SJSA1 (cell line): ENCODE measurements at places on chromosomes 6 and 20. TPM values are rescaled to one million over a fixed set of nuclear protein-coding genes. Genes with fewer than 3 reads are reported as not detected.
A peak's percentile ranks its signal among the peaks of the same experiment; 100 is the strongest.

- H3K36me3 ChIP-seq: no peaks in the 10 kb centered on the region
- H3K27me3 ChIP-seq: no peaks in the 10 kb centered on the region
- no peak overlapping the region for H3K27ac ChIP-seq
- no peak overlapping the region for H3K4me3 ChIP-seq
- no peak for DNase-seq
- H3K4me1 ChIP-seq: no peaks in the 10 kb centered on the region
Observed at GRCh38 chr20:9353916-9354276, 160.5 kb upstream of the LAMP5 start.

DNA sequence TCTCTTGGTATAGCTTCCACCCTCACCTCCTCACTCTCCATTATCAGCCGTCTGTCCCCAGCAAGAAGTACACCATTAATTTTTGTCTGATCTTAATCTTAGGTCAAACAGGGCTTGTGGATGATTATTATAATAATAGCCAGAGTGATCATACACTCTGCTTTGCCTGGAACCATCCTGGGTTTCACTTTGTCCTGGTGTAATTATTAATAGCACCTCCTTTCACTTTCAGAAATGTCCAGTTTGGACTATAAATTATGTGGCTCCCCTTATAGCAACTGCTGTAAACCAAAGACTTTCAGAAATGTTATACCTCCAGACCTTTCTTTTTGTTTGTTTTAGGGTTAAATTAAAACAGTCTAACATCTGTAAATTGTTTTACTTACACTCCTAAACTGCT lies 951 bp upstream of the TRIM31 start:
- H3K27ac ChIP-seq: no peak overlapping the region
- no peak for DNase-seq
- H3K4me1 ChIP-seq: peaks cover under 1% of the 10 kb centered on the region
- no peak overlapping the region for H3K4me3 ChIP-seq

DNA sequence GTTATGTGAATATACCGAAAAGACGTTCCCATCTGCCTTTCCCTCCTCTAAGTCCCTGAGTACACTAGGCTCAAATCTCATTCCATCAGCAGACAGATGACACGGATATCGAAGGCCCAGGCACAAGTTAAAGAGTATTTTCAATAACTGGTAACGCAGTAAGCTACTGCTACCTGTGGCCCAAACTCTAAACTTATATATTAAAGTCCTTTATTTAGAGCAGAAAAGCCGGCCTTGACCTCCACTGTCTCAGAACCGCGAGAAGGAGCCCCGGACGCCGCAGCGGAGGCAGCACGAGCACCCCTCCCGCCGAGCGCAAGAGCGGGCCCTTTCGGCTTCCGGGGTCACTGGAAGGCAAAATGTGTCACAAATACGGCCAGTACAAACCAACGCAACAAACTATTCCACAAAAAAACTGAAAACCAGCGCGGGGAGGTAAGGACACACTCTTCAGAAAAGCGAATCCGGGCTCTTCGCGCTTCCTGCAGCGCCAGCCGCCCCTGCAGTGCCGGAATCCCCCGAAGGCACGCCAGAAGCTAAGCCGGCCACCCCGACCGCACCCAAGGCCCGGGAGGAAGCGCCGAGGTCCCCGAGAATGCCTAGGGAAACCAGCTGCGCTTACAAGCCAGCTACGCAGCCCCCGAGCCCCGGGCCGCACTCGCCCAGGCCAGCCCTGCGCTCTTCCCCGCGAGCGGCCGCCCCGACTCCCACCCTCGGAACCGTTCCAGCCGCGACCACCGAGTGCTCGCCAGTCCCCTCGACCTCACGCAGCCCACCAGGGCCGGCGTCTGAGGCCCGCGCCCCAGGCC lies 681 bp downstream of the DIDO1 start:
- H3K27me3 ChIP-seq: no peaks in the 10 kb centered on the region
- peaks cover 66% of the 10 kb centered on the region for H3K4me1 ChIP-seq
- DNase-seq: no peak
- H3K36me3 ChIP-seq: peaks cover 26% of the 10 kb centered on the region
- peak overlapping the region; percentile 92 for H3K4me3 ChIP-seq

GRCh38 chr20:47262008-47262364 lies 94.5 kb downstream of the ZMYND8 start:
- no peak overlapping the region for H3K4me3 ChIP-seq
- DNase-seq: no peak
- no peaks in the 10 kb centered on the region for H3K27me3 ChIP-seq
- H3K27ac ChIP-seq: no peak overlapping the region
- peaks cover 30% of the 10 kb centered on the region for H3K4me1 ChIP-seq

GRCh38 chr6:4717124-4717523 lies 59.1 kb upstream of the CDYL start:
- no peaks in the 10 kb centered on the region for H3K27me3 ChIP-seq
- H3K4me3 ChIP-seq: no peak overlapping the region
- no peaks in the 10 kb centered on the region for H3K4me1 ChIP-seq
- H3K27ac ChIP-seq: no peak overlapping the region
- no peaks in the 10 kb centered on the region for H3K36me3 ChIP-seq

- no peak overlapping the region for H3K4me3 ChIP-seq
- no peaks in the 10 kb centered on the region for H3K27me3 ChIP-seq
- no peak for DNase-seq
- no peaks in the 10 kb centered on the region for H3K36me3 ChIP-seq
- no peak overlapping the region for H3K27ac ChIP-seq
Observed at GRCh38 chr6:156392648-156393047, 384.5 kb upstream of the ARID1B start.

DNA sequence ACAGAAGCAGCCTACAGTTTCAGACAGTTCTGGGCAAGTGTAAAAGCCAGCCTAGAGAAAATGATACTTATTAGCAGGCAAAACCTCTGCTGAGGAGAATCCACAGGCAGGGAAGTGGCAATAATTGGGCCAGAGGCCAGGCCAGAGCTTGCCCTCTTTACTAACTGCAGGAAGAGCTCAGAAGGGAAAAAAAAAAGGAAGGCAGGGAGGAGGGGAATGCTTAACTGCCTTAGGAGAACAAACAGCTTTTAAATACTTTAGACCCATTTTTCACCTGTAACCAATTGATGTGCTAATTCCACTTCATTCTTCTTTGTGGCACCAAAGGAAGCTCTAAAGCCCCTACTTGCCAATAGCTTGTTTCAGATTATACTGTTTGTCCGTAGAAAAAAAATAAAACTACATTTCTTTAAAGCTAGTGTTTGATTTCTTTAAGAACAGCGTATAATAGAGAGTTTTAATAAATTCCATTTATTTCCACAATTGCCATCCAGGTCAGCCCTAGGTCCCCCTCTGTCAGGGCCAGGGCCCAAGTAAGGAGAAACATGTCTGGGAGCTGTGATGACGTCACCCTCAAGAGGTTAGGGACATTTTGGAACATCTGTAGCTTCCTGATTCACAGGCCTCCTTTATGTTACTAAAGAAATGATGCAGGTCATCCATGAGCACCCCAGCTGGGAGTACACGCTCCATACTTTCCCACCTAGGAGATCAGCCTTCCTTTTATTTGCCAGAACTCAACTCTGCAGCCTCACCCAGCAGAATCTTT lies 384.3 kb downstream of the CDC5L start:
- no peaks in the 10 kb centered on the region for H3K4me1 ChIP-seq
- H3K36me3 ChIP-seq: no peaks in the 10 kb centered on the region
- no peak overlapping the region for H3K27ac ChIP-seq
- no peak for DNase-seq
- no peaks in the 10 kb centered on the region for H3K27me3 ChIP-seq

GRCh38 chr6:159126590-159126989 lies 42.6 kb upstream of the FNDC1 start:
- H3K4me1 ChIP-seq: peaks cover 20% of the 10 kb centered on the region
- no peaks in the 10 kb centered on the region; the same call in 1 of the 2 replicates for H3K27me3 ChIP-seq
- H3K4me3 ChIP-seq: no peak overlapping the region

- H3K4me3 ChIP-seq: no peak overlapping the region
- no peaks in the 10 kb centered on the region for H3K4me1 ChIP-seq
- no peak overlapping the region for H3K27ac ChIP-seq
- H3K27me3 ChIP-seq: no peaks in the 10 kb centered on the region
- no peaks in the 10 kb centered on the region for H3K36me3 ChIP-seq
Observed at GRCh38 chr6:74642101-74642500, 563.8 kb downstream of the COL12A1 start.

The GNMT gene
- total RNA-seq: 0.58 TPM in 1 of 2 replicates, not detected in the other

The ACTL10 gene
- not detected in 2 replicates for total RNA-seq

DNA sequence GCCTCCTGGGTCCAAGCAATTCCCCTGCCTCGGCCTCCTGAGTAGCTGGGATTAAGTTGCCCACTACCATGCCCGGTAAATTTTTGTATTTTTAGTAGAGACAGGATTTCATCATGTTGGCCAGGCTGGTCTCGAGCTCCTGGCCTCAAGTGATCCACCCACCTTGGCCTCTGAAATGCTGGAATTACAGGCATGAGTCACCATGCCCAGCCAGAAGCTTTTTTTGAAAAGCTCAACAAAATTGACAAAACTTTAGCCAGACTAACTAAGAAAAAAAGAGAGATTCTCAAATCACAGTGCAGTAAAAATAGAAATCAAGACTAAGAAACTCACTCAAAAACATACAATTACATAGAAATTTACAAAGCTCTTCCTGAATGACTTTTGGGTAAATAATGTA lies 420.6 kb downstream of the COL12A1 start:
- H3K4me3 ChIP-seq: no peak overlapping the region
- no peak overlapping the region for H3K27ac ChIP-seq

- H3K27ac ChIP-seq: no peak overlapping the region
- no peak overlapping the region for H3K4me3 ChIP-seq
- no peak for DNase-seq
- H3K27me3 ChIP-seq: no peaks in the 10 kb centered on the region
- no peaks in the 10 kb centered on the region for H3K4me1 ChIP-seq
Observed at GRCh38 chr6:96604420-96604819, 41.5 kb downstream of the FHL5 start.

DNA sequence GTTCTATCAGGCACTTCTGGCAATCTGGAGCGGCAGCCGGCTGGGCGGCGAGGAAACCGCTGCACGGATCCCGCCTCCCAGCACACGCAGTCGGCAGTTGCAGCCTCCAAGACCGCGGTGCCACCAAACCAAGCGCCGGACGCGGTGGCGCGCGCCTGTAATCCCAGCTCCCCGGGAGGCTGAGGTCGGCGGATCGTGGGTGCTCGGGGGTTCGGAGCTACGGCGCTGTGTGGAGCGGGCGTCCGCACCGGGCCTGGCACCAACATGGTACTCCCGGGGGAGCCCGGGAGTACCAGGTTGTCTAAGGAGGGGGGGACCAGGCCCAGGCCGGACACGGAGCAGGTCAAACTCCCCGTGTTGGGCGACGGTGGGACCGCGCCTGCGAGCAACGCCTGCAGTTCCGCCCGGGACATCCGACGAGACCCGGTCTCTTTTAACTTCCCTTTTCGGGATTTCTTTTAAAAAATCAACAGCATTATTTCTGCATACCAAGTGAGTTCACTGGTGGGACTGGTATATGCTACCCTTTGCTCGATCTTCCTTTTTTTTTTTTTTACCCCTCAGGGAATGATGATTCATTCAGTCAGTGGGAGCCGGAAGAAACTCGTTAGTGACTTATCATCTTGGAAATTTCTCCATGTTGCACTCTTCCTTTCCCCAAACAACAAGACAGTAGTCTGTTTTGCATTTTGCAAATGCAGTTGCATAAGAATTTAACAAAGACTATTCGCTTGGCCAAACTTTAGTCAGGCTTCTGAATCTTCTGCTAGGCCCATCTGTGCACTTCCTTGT lies 27.6 kb downstream of the ZNF311 start:
- DNase-seq: no peak
- peaks cover 13% of the 10 kb centered on the region for H3K4me1 ChIP-seq
- no peaks in the 10 kb centered on the region for H3K36me3 ChIP-seq
- no peak overlapping the region; the same call in 1 of the 2 replicates for H3K27ac ChIP-seq
- H3K4me3 ChIP-seq: no peak overlapping the region

DNA sequence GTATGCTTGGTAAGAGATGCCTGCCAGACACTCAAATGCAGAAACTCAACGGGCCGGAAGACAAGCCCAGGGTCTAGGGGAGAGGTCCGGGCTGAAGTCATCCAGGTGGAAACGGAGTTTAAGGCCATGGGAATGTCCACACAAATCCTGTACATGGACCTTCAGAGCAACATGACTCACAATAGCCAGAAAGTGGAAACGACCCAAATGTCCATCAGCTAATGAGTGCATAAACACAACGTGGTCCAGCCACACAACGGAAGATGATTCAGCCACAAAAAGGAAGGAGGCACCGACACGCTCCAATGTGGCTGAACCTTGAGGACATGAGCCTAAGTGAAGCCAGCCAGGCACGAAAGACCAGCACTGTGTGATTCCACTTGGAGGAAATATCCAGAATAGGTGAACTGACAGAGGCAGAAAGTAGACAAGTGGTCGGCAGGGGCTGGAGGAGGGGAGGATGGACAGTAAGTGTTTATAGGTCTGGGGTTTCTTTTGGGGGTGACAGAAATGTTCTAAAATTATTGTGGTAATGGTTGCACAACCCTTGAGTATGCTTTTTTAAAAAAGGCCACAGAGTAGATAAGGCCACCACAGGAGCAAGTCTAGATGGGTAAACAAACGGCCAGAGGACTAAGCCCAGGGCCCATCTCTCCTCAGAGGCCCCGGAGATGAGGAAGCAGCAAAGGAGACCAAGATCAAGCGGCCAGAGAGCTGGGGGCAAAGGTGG lies 105.6 kb downstream of the PREX1 start:
- DNase-seq: no peak
- H3K4me3 ChIP-seq: no peak overlapping the region
- H3K27me3 ChIP-seq: no peaks in the 10 kb centered on the region
- no peak overlapping the region for H3K27ac ChIP-seq

The PLAGL1 gene
- 3.4 and 7.2 TPM in 2 replicates for total RNA-seq

The FAM209B gene
- not detected in 2 replicates for total RNA-seq

- H3K27ac ChIP-seq: no peak overlapping the region
- no peak for DNase-seq
- no peaks in the 10 kb centered on the region for H3K4me1 ChIP-seq
- no peaks in the 10 kb centered on the region for H3K36me3 ChIP-seq
- no peak overlapping the region for H3K4me3 ChIP-seq
Observed at GRCh38 chr6:29661071-29661470, 4.2 kb downstream of the MOG start.

DNA sequence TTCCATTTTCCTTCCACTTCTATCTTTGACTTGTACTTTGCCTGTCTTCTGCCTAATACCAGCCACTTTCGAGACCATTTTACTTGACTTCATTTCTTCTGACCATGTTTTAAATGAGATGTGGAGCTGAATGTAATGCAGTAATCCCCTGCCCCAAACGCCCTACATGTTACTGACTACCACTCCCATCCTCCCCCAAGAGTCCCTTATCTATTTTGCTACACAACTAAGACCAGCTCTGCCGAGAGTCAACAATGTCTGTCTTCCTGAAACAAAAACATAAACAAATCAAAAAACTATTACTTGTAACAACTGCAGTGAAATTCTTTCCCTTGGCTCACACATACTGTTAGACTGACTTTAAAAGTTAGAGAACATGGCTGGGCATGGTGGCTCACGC lies 27.1 kb upstream of the KIAA1586 start:
- H3K36me3 ChIP-seq: no peaks in the 10 kb centered on the region
- DNase-seq: no peak
- no peak overlapping the region for H3K27ac ChIP-seq
- H3K27me3 ChIP-seq: no peaks in the 10 kb centered on the region
- H3K4me1 ChIP-seq: no peaks in the 10 kb centered on the region

DNA sequence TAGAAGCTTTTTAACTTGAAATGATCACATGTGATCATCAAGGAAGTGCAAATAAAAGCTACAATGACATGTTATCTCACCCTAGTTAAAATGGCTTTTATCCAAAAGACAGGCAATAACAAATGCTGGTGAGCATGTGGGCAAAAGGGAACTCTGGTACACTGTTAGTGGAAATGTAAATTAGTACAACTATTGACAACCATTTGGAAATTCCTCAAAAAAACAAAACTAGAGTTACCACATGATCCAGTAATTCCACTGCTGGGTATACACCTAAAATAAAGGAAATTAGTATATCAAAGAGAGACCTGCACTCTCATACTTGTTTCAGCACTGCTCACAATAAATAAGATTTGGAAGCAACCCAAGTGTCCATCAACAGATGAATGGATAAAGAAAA lies 108.7 kb downstream of the HTR1B start:
- no peaks in the 10 kb centered on the region for H3K4me1 ChIP-seq
- H3K36me3 ChIP-seq: no peaks in the 10 kb centered on the region
- H3K4me3 ChIP-seq: no peak overlapping the region
- DNase-seq: no peak
- no peak overlapping the region for H3K27ac ChIP-seq
